Left renal pelvis (tissue), 4 donors: ENCODE measurements at places on chromosomes 5 and 9. TPM values are rescaled to one million over a fixed set of nuclear protein-coding genes. Genes with fewer than 3 reads are reported as not detected.

DNA sequence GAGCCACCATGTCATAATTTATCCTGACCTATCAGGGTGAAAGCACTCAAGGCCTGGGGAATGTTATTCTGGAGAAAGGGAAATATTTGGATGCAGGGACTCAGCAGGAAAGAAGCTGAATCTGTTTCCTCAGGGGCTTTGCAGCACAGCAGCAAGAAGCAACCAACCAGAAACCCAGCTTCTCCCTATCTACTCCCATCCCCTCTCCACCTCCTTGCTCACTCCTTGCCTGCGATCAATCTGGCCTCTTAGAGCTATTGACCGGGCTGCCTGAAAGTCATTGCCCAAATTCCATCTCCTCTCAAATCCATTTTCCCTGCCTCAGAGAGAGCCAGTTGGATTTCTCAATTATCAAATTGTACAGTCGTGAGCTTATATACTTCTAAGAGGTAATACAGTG lies 542.0 kb upstream of the TRPC7 start:
- DNase-seq: no peak

DNA sequence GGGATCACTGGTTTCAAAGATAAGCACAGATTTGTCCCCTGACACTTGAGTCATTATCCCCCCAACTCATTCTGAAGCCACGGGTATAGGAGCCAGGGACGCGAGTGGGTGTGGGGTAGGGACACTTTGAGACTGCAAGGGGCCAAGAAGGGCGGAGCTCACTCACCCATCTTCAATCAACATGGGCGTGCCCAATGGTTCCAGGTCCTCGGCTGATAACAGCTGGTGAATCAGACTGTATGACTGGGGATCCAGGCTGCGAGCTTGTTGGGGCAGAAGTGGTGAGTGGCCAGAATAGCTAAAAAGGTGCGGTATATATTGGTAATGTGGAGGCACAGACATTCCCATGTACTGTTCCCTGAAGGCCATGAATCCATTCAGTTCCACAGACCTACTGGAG lies 30.7 kb upstream of the NR5A1 start:
- no peak for DNase-seq

The SAXO1 gene
- polyA plus RNA-seq: 0.12 TPM

The PTPN3 gene
- polyA plus RNA-seq: 3.2 TPM

The BARHL1 gene
- not detected for polyA plus RNA-seq
